ENCODE measurements at places on chromosomes 12 and 14.

DNA sequence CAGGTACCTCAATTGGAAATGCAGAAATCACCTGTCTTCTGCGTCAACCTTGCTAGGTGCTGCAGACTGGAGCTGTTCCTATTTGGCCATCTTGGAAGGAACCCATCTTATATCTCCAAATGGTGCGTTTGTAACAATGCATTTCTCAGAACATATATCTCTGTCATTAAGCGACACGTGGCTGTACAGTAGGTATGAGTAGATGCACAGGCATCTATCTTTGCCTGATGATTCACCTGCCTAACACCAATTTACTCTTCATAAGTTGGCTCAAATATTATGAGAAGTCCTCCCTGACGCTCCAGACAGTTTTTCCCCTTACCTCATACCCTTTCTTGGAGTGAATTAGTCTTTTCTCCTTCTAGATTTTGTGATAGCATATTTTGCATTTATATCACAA lies 44.2 kb downstream of the GPR137C start:
- no peak for DNase-seq

GRCh38 chr14:22664261-22664660 lies 20.1 kb upstream of the OR6J1 start:
- no peak for DNase-seq

- no peak for DNase-seq
Measured at GRCh38 chr14:42980419-42980818, 1373.7 kb downstream of the LRFN5 start.

- DNase-seq = no peak
Measured at GRCh38 chr12:88132392-88132791, 9.5 kb downstream of the CEP290 start.

DNA sequence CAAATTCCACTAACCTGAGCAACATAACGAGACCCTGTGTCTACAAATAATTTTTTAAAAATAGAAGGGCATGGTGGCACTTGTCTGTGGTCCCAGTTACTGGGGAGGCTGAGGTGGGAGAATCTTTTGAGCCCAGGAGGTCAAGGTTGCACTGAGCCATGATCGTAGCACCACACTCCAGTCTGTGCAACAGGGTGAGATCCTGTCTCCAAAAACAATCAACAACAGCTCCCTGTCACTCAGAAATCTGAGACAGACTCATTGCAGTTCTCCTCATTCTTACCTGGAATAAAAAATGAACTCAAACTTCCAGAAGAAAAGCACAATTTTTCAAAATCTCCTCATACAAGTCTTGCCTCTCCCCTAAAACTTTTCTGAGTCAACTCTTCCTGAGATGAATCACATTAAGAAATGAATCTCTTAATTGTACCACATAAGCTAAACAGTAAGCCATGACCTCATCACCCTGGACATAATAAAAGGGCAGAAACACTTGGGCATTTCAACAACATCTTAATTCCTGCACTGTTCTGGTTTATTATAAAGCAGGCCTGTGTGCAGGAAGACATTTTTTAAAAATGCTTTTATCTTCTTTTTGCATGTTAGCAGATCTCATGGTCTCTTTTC lies 214.3 kb upstream of the CDKN3 start:
- no peak for DNase-seq

DNA sequence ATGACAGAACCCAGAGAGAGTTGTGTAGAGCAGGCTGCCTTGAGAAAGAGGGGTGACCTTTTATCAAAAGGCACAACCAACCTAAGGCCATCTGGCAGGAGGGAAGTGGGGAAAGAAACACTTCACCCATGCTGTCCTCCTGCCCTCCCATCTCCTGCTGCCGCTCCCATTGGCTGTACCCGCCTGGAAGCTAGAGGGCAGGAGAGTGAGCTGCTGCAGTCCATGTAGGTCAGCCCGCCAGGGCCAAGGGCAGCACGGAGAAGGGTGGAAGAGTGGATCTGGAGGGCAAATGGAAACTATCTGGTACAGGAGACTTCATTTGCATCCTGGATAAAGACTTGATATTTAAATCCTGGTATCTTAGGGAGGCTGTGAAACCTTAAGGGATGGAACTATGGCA lies 11.5 kb upstream of the CABP1 start:
- DNase-seq = no peak

GRCh38 chr12:122986258-122986871 lies 5.9 kb downstream of the ARL6IP4 start:
- no peak for DNase-seq

DNA sequence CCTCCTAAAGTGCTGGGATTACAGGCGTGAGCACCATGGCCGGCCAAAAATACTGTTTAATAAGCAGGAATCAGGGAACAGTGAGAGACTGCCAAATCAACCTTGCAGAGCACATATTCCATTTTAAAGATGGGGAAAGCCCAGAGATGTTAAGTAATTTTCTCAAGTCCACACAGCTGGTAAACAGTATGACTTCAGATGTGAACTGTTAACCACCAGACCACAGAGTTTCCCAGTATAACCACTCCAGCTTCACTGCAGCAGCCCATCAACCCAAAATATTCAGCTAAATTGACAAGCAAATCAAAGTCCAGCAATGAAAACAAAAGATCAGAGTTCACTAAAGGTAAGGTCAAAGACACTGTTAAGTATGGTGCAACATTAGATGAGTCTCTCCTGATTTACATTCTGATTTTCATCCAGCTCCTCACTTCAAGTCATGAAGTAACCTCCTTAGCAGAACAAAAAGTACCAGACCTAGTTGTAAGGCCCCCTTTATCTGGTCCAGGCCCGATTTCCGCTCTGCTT lies 82.1 kb downstream of the TRAFD1 start:
- DNase-seq = no peak

DNA sequence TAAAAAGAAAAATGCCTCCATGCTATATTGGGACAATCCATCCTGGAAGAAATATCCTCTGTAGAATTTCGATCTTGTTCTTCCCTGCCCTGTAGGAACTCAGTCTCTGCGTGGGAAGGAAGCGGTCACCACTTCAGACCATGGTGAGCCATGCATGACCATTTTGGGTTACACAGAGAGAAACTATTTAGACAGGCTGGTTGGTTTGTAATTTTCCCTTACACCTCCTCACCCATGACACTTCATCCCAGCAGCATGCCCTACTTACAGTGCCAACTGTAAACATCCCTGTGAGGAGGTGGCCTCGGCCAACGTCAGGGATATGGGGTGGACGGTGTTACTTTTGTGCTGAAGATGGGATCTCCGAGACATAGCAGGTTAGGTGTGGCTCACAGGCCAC lies 121.4 kb downstream of the SMOC1 start:
- DNase-seq = no peak

DNA sequence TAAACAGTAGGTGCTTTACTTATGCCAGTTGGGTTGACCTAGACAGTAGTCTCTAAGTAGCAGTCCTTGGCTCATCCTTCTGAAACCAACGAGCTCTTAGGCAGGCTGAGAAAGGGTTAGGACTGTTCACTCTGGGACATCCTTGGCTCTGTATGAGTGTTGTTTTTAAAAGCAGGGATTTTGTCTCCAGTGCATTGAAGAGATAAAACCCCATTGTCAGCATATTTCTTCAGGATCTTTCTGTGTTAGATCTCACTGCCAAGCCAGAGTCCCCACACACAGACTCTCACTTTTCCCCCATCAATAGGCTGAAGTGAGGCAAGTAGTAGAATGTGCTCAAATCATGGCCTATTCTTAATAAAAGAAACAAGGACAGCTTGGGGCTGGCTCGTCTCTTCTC lies 123.4 kb upstream of the HIF1A start:
- no peak for DNase-seq

GRCh38 chr14:71709987-71710386 lies 222.2 kb upstream of the RGS6 start:
- no peak for DNase-seq

GRCh38 chr12:110619534-110619953 lies 5.6 kb downstream of the TCTN1 start:
- no peak for DNase-seq

DNA sequence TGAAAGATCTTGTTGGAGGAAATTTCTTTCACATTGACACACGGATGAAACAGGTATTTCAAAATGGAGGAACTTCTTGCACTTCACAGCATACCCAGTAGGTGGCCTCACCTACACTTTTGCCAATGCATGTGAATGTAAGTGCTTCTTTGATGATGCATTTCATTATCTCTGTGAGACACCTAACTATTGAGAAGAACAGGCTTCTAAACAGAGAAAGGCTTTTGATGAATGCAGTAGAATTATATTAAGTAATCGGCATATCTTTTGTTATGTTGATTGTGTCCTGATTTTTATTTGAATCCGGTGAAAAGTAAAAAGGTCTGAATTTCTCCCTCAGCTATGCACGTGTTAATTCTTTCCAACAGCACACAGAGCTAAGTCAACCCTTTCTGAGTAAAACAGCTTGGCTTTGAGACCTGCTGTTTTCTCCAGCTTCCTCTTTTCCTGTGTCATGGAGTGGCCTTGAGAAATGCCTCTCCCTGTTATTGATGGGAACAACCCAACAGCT lies 399.0 kb downstream of the NAV3 start:
- DNase-seq = no peak

DNA sequence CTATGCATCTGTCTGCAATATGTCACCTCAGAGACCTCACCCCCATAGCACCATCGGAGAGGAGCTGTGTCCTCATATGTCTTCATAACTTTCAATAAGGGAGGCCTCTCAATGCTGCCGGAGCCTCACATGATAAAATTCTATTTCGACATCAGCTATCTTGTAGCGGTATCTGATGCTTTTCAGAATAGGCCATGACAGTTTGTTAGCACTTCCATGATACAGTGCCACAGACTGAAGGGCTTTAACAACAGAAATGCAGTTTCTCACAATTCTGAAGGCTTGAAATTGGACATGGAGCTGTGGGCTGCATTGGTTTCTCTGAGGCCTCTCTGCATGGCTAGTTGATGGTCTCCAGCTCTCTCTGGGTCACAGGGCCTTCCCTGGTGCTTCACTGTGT lies 125.0 kb upstream of the PZP start:
- DNase-seq = no peak

- no peak for DNase-seq
Measured at GRCh38 chr12:104285740-104286515, 17.6 kb upstream of the EID3 start.

DNA sequence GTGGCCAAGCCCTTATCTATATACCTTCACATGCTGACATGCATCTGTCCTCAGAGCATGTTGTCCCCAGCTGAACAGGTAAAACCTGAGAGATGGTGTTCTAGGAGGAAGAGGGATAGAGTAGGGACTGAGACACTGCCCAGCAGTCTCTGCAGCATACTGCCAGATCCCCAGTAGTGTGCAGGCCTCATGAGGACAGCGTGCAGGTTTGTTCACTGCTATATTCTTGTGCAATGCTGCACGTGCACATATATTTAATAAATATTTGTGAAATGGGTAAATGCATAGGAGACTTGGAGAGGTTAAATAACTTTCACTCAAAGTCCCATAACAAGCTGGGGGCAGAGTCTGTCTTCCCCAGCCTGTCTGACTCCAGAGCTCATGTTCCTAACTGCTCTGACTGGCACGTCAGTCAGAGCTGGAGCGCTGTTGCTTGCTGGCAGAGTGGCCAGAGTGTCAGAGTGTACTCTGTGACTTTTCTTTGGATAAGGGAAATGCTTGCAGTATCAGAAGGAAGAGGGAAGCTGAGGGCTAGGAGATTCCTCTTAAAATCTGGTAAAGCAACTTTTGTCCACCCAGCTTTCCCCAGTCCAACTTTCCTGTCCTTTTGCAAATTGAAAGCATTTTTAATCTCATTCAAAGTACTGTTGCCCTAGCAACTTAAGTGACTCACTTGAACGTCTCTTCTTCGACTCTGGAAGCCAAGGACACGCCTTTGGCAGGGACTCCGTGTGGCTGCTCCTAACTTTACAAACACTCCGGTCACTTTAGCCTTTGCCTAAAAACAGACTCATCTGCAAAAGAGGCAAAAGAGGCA lies 14.9 kb upstream of the POLR3B start:
- no peak for DNase-seq

GRCh38 chr12:75553398-75553797 lies 42.0 kb upstream of the KRR1 start:
- DNase-seq = no peak

GRCh38 chr12:27732281-27732680 lies 21.6 kb downstream of the MRPS35 start:
- no peak for DNase-seq

GRCh38 chr14:60648249-60648933 lies 886 bp downstream of the SIX1 start:
- DNase-seq = no peak

GRCh38 chr12:72272091-72272661 lies at the start of gene TRHDE:
Gene TRHDE, plus strand, starts transcription at chr12:72272370. Its CDS starts 274 bp downstream, at chr12:72272644.
- DNase-seq = no peak

GRCh38 chr14:85479771-85480170 lies 50.2 kb upstream of the FLRT2 start:
- DNase-seq = no peak

DNA sequence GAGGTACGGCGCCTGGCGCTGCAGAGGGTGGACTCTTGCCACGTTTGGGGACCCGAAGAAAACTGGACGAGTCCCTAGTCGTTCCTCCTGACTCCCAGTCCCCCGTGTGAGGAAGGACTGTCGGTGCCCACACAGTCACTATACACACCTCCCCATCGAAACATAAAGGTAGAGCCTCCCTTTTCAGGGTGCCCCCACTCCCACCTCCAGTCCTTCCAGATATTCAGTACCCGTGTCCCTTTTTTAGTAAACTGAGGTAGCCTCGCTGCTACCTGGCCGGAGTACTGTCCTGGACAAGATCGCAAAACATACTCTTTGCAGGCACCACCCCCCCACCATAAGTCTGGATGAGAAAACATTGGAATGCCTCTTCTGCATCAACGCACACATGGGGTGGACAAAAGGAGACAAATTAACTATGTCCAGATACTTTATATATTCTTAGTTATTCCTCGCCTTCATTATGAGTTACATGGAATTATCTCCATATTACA lies 610 bp upstream of the KMT2D start:
- no peak for DNase-seq

GRCh38 chr12:38113991-38114390 lies 202.6 kb upstream of the ALG10B start:
- DNase-seq = no peak

DNA sequence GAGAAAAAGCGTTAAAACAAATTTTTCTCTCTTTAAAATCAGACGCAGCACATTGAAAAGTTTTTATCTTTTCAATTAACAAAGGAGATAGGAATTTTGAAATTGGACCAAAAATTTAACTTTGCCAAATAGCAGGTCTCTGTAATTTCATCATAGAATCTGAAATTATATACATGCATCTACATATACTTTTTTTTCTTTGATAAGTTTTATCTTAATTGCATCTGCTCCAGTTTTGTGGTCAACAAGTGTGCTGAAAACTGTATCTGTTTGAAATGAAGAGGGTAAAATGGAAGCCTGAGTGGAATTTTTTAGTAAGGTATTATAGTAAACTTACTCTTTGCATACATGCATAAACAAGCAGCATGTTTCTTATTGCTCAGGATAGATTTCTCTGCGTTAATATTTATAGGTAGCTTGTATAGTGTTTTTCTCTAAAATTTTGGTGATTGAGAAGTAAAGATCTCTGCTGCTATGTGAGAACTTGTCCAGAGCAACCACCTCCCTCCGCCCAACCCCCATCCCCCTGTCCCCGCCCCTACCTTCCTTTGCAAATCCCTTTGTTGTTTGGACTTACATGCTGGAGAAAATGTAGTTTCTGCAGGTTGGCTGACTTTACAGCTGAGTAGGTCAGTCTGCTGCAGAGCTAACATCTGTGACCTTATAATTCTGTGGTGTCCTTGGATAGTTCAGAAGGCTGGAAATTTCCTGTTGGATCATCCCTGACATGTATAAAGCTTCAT lies 64.6 kb downstream of the VRK1 start:
- no peak for DNase-seq

All from stimulated activated effector memory CD8-positive, alpha-beta T cell treated with anti-CD3 and anti-CD28 coated beads, Interleukin-12 subunit alpha, Interleukin-12 subunit beta, amount 100 ng/mL, for 72 hours (primary cell).